T-helper 2 cell (primary cell): ENCODE measurements at places on chromosomes 6 and 20.

GRCh38 chr20:62776692-62777527, 19.4 kb upstream of the MRGBP start:
- peak; percentile 16 for DNase-seq

DNA sequence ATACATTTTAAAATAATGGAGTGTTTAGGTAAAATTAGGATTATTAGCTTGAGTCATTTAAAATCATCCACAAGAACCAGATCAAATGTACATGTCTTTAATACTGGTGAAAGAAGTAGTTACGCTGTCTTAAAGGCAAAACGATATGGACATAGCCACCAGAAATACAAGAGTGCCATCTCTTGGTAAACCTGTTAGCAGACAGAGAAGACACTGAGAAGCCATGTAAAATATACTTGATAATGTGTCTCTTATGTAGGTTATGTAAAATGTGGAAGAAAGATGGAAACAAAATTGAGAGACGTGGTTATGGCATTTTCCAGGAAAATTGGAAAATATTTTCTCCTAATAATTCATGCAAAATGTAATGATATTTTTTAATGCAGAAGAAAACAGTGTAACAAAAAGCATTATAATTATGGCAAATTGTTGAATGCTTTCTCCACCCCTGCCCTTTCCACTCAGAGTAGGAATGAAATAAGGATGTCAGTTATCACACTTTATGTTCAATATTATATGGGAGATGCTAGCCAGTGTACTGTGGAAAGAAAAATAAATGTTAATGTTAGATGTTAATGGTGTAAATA, 12.2 kb upstream of the SLC17A2 start:
- DNase-seq = no peak

- no peak for DNase-seq
Measured at GRCh38 chr20:24339210-24339641, 130.2 kb upstream of the SYNDIG1 start.

- DNase-seq = peak; percentile 16
Measured at GRCh38 chr6:159788753-159789376, 537 bp downstream of the TCP1 start.

DNA sequence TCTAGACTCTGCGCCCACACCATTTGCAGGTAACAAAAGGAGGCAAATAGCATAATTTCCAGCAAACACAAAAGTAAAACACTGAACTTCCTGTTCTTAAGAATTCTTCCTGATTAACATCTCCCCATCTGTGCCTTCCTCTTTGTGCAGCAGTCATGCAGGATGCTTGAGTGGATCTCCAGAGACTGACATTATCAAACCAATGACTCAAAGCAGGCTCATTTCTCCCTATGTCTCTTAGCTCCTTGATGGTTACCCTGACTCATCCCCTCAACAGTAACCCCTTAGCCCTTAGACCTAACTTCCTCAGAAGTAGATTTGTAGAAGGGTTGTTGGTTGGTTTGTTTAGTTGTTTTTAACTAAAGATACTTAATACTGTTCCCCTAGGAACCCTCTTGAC, 137.0 kb upstream of the RIN2 start:
- no peak for DNase-seq

DNA sequence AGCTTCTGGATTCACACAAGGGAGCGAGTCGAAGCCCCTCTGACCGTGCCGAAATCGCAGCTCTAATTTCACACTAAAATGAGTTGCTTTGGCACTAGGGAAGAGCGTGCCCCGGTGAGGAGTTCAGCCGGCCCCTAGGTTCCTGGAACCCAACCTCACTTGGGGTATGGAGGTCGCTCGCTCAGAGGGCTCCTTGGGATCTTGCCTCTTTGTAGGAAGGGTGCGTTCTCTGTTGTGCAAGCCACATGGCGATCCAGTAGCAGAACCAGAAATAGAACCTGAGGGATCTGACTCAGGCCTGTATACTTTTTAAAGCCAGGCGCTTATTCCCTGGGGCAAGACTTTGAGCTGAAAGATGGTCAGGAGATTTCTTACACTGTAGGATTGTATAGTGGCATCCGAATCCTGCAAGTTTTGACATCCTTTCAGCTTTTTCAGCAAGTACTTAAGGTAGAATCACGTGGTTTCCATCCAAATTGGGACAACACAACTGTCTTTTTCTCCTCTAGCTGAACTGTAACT, 861 bp upstream of the RALGAPA2 start:
- DNase-seq = no peak

GRCh38 chr20:4726710-4727397, 5.1 kb downstream of the PRND start:
- DNase-seq = peak; percentile 15

DNA sequence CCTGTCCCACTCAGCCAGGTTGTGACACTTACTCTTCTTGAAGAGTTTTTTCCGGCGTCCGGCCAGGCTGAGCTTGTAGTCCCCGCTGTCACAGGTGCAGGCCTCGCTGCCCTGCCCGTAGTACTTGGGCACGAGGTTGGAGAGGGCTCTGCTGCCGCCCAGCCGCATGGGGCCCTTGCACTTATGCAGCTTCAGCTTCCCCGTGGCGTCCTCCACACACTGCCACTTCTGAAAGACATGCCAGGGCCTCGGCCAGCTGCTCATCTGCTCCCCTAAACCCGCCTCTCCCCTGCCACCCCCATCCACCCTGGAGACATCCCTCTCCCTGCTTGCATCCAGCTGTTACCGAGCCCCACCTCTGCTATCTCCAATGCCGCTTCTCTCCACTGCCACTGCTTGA, 113.1 kb downstream of the SULF2 start:
- no peak for DNase-seq

GRCh38 chr20:12414446-12415274, 497.0 kb downstream of the BTBD3 start:
- DNase-seq = no peak

GRCh38 chr6:127794405-127794804, 106.5 kb downstream of the THEMIS start:
- no peak for DNase-seq

- DNase-seq = no peak
Measured at GRCh38 chr6:149122850-149123821, 194.4 kb upstream of the TAB2 start.

DNA sequence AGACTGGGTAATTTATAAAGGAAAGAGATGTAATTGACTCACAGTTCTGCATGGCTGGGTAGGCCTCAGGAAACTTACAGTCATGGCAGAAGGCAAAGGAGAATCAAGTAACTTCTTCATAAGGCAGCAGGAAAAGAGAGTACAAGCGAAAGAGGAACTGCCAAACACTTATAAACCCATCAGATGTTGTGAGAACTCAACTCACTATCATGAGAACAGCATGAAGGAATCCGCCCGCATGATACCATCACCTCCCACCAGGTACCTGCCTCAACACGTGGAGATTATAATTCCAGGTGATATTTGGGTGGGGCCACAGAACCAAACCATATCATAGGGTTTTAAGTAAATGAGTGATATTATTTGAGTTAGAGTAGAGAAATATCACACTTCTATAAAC, 189.3 kb downstream of the TSHZ2 start:
- DNase-seq = no peak

- peak; percentile 55 for DNase-seq
Measured at GRCh38 chr6:89940225-89941027, 46.2 kb downstream of the GJA10 start.

- no peak for DNase-seq
Measured at GRCh38 chr6:111631018-111631417, 25.3 kb upstream of the TRAF3IP2 start.

DNA sequence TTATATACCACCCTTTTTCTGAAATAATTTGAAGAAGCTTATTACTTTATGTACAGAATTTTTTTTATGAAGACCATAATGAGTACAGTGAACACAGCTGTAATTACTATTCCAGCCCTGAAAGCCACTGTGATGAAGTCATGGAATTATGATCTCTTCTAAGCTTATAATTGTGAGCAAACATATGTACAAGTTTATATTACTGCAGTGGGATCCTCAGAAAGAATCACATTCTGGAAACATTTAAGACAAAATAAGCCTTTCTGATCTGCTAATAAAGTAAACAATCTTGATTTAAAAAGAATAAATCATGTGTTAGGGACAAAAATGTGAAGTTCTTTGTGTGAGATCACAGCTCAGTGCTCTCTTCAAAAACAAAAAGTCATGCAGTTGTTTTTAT, 560.4 kb downstream of the CD109 start:
- no peak for DNase-seq

GRCh38 chr6:149725785-149726184, 7.9 kb upstream of the LATS1 start:
- no peak for DNase-seq

- no peak for DNase-seq
Measured at GRCh38 chr6:55046869-55047422, 127.4 kb upstream of the HCRTR2 start.

GRCh38 chr6:81575442-81575841, 177.0 kb downstream of the TENT5A start:
- no peak for DNase-seq

DNA sequence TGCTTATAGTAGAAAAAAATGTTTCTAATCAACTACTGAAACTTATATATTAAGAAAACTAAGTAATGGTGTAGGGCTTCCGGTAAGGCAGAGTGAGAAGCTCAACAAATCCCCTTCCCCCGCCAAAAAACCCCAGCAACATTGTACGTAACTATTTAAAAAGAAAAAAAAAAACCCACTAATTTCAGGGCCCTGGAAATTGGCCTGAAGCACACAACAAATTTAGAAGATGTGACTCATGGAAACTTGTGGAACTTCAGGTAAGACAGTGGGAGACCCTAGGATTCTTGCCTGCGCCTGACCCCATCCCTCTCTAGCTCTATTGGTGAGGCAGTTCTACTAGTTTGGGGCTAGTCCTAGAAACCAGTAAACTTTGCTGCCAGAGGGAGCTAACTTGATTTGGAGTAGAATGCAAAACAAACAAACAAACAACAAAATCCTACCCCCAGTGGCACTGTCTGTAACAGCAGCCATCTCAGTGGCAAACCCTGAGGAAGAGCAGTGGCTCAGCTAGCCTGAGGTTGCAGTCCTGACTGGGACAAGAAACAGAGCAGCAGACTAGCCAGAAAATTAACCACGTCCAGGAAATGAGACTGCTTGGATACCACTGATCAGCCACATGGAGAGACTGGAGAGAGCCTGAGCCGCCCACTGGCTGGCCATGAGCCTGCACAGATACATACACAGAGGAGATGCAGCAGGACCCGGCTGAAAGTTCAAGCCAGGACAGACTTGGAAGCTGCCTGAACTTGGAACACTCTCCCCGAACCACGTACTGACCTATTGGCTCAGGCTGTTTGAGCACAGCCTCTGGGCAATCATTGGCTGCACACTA, 135.1 kb downstream of the TBXT start:
- no peak for DNase-seq

GRCh38 chr20:5172903-5173463, 46.2 kb downstream of the CDS2 start:
- no peak for DNase-seq

DNA sequence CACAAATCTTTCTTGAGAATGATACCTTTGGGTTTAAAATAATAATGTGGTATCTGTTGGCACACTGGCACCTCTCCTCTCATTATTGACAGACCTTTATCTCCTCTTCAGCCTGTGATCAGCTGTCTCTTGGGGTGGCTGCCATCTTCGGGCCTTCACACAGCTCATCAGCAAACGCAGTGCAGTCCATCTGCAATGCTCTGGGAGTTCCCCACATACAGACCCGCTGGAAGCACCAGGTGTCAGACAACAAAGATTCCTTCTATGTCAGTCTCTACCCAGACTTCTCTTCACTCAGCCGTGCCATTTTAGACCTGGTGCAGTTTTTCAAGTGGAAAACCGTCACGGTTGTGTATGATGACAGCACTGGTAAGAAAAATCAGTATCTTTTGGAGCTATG, 232.8 kb downstream of the GRIK2 start:
- DNase-seq = no peak

DNA sequence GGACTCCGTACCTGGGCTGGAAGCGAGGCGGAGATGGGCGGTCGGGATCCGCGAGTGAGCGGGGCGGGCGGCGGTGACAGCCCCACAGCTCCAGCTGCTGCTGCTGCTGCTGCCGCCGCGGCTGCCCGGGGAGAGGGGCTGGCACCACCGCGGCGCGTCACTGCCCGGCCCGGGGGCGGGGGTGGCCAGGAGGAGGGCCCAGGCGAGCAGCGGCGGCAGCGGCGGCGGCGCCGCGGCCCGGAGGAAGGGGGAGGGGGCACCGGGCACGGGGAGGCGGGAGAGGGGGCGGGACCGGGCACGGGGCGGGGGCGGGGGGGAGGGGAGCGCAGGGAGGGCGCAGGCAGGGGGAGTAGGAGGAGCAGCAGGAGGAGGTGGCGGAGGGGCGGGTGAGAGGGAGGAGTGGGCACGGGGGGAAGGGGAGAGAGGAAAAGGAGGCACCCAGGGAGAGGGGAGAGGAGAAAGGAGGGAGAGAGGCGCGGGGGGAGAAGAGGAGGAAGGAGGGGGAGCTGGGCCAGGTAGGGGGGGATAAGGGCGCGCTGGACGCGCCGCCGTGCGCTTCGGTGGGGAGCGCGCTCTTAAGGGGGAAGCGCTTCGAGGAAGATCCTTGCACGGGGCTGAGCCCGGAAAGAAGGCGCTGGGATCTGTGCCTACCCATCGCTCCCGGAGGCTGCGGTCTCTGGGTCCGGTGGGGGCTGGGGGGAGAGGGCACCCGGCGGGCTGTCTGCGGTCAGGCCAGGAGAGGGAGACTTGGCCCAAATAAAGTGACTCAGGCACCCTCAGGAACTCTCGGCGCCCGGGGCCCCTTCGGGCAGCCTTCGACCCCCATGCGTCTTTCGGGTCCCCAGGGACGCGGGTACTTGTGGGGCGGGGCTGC, 101.5 kb downstream of the NOL4L start:
- peak; percentile 64 for DNase-seq

DNA sequence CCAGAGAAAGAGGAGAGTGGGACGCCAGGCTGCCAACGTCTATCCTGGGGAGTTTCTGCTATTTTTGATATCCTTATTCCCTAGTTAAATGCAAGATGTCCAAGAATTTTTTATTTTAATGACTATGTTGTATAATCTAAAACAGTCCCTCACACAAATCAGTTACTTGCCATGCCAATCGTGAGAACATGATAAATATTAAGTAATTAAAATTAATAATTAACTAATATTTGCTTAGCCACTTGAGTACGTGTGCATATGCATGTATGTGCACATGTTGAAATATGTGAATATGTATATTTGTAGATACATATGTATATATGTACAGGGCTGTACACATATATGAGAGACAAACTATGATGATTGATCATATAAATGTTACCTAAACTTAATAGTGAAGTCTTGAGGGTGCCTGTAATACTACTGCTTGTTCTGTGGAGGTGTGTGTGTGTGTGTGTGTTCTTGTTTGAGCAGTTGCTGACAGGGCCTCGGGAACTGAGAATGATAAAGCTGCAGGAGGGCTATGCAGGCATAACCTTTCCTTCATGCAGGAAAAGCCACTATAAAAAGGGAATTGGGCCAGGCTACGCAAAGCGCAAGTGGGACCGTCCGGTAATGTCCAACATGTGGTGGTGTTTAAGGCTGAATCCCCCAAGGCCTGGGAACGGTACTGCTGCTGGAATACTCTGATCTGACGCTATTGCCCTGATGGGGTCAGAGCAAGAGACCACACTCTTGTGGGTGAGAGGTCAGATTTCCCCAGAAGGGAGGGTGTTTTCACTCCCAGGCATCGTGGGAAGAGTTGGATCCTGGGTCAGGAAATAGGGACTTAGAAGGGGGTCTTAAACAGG, 148.3 kb upstream of the TBX18 start:
- no peak for DNase-seq
